ENCODE measurements at places on chromosomes 2 and 18.

DNA sequence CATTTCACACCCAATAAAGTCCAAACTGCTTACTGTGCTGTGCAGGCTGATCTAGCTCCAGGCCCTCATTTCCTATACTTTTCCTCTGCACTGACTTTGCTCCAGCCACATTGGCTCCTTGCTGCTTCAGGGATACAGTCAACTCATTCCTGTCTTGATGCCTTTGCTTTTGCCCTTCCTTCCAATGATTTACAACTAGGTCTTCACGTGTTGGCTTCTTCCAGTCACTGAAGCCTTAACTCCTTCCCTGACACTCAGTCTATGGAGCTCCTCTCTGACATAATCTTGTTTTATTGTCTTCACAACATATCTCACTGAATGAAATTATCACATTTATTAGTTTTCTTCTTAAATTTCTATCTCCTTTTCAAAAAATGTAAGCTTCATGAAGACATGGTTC is 16.9 kb upstream of the C18orf32 start:
- DNase-seq, result no peak

DNA sequence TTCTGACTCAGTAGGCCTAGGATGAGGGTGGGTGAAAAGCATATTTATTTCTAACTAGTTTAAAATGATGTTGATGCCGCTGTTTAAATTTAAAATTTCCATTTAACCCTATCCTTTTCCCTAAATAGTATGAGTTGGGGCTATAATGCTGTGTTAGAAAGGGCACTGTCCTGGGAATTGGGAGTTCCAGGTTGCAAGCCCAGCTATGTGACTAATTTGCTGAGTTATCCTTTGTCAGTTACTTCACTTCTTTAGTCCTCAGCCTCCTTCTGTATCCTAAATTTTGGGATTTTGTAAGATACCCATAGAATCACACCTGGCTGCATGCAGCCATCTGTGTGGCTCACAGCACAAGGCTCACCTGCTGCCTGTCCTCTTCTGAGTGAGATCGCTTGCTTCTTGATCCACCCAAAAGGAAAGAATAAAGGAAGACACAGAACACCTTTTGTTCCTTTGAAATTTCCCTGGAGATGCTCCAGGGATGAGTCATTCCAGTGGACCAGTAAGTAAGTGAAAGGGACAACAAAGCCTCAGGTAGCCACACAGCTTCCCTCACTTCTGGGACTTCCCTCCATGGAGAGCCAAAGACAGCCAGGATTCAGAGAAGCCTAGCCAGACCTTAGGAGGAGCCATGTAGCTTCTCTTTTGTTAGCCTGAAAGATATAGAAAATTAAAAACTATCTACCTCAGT is 97.2 kb downstream of the DTNA start:
- DNase-seq, result peak; percentile 46

- no peak for DNase-seq
These were observed 20.5 kb downstream of the NR4A2 start for GRCh38 chr2:156311976-156312375.

GRCh38 chr2:238949710-238950345 is 101.9 kb downstream of the TWIST2 start:
- no peak for DNase-seq

GRCh38 chr2:10939058-10939457 is 27.3 kb downstream of the KCNF1 start:
- DNase-seq, result no peak

DNA sequence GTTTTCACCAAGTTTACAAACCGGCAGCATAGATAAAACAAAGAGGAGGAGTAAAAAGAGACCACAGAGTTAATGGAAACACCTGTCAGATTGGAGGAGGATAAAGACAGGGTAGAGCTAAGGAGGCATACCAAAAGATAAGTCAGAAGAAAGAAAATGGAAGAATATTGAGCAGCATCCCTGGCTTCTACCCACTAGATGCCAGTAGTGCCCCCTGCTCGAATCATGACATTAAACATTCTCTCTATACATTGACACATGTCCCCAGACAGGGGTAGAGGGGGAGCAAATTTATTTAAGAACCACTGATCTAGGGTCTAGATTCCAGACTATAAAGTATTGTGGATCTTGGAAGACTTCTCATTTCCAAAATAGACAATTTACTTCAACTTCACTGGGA is 159.8 kb upstream of the ETAA1 start:
- no peak for DNase-seq

GRCh38 chr2:215746226-215746886 is 267.0 kb downstream of the MREG start:
- DNase-seq, result no peak

- no peak for DNase-seq
These were observed 51.3 kb upstream of the SP3 start for GRCh38 chr2:174016447-174016846.

GRCh38 chr18:30970196-30970816 is 72.2 kb downstream of the DSC3 start:
- DNase-seq, result peak; percentile 43

DNA sequence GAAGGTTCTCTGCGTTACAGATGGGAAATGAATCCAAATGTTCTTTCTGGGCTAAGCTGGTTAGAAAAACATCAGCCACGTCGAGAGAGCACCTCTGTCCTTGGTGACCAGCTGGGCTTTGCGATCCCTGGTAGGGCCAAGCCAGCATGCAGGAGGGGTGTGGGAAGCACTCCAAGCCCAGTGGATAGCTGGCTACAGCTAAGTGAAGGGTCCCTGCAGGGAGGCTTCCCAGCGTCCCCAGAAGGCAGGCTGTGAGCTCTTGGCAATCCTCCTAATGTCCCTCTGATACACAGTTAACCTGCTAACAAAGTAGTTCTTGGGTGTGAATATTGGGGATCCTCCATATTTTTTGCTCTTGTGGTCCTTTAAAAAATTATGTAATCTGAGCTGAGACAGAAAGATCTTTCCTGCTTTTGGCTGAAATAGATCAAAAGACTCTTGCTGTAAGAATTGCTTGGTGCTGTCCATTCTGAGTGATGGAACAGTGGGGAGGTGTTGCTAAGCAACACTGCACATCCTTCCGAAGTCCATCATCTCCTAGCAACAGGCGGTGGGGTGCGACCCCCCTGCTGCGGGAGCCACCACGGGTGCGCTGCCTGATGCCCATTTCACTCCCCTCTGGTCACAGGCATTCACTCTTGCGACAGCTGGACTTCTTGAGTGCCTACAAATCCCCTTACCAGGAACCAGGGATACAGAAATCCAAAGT is 88.5 kb upstream of the UXS1 start:
- no peak for DNase-seq

GRCh38 chr2:186544255-186544675 is 45.6 kb upstream of the ITGAV start:
- DNase-seq, result peak; percentile 97

DNA sequence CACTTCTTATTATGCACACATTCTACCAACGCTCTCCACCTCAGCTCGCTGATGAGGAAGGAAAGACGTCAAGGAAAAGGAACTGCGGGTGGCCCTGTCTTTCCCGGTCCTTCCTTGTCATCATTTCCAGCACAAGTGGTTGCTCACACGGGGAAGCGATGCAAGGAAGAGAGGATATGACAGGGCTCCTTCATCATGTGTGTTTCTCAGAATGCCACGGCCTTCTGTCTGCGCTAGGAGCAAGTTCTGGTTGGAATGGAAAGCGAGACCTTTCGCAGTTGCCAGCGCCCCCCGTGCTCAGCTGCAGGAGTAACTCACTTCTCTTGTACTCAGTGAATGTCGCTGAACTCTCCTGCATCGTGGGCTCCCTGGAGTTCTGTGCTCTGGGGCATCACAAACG is 191.8 kb upstream of the GLI2 start:
- no peak for DNase-seq

Measured in A172 (cell line).